ENCODE measurements at places on chromosomes 16 and 17.

GRCh38 chr17:66549731-66550207 lies 247.4 kb downstream of the PRKCA start:
- DNase-seq: no peak

DNA sequence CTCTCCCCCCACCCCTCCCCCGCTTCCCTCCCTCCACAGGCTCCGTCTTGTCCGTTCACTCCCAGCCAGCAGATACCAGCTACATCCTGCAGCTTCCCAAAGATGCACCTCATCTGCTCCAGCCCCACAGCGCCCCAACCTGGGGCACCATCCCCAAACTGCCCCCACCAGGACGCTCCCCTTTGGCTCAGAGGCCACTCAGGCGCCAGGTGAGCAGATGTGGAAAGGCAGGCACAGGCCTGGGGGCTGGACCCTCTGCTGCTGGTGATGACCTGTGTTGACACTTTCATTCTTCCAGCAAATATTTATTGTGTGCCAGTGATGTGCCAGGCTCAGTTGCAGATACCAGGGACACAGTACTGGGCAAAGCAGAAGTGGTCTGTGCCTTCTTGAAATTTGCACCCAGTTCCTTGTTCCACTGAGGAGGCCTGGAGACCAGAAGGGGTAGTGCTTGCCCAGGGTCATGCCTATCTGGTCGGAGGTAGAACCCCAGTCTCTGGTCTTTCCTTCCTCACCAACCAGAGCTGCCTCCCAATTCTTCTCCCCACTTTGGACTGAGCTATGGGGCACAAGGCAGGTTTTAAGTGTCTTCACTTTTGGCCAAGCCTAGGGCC lies 10.3 kb upstream of the ABCC3 start:
- DNase-seq: no peak

DNA sequence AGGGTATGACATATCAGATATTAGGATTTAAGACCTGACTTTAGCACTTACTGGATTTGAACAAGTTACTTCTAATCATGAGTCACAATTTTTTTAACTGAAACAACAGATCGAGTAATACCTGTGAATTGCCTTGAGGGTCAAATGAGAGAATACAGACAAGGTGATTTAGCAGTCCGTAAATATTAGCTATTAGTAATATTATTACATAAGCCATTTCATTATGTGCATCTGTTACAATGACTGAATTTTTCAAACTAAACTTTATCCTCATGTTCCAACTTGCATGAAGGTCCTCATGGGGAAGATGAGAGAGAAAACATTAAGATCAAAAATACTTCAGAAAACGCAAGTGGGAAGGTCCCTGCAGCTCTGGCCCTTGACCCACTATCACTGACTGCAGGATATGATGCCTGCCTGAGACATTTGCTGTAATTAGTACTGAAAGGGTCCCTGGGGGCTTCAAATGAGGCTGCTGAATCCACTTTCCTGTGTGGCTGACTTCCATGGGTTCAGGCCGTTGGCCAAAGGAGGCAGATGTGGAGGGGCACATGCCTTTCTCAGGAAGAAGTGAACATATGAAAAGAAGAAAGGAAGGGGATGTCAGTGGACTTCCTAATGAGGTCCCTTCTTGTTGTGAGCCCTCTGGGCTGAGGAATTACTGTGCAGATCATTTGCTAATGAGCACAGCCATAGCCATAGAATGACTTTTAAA lies 441.7 kb downstream of the CDH11 start:
- DNase-seq: no peak

- DNase-seq: no peak
Observed at GRCh38 chr16:9657641-9658040, 524.6 kb downstream of the GRIN2A start.

- DNase-seq: no peak
Observed at GRCh38 chr17:78862073-78863023, 21.7 kb upstream of the USP36 start.

- DNase-seq: no peak
Observed at GRCh38 chr17:78002166-78002565, 43.7 kb downstream of the TNRC6C start.

- no peak for DNase-seq
Observed at GRCh38 chr16:4391631-4392381, 20.2 kb downstream of the VASN start.

DNA sequence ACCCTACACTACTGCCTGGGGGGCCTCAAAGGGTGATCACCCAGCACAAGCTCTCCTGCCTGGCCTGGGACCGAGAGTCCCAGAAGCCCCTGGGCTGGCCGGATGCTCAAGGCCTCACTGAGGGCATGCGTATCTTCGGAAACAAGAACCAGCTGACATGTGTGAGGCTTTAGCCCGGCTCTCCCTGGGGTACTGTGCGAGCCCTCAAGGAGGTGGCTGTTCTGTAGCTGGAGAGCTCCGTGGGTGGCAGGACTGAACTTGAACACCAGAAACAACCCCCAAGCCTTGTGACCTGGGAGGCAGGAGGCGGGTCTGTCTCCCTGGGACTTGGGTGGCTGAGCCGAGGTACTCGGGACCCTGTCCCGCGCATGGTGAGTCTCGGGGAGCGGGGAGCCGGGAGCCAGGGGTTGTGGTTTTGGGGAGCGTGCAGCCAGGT lies 7.0 kb downstream of the DPEP1 start:
- DNase-seq: no peak

DNA sequence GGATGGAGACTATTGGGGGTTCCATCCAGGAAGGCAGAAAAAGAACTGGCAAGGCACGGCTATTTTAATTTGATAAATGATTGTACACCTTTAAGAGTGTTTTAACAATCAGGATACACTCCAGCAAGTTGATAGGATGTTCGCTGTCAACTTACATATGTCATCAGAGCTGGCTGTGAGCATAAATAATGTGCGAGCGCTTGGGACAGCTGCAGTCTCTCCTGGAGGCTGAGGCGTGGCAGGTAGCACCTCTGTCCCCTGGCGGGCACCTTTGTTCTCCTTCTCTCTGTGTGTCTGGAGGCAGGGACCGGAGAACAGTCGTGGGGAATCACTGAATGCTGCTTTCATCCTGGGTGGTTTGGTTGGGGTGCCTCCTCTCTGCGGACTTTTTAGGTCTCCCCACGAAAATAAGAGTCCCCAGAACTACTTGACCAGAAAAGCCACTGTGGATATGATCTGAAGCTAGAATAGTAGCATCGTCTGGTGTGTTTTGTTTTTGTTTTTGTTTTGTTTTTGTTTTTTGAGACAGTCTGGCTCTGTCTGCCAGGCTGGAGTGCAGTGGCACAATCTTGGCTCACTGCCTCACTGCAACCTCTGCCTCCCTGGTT lies 9.4 kb downstream of the BAHCC1 start:
- no peak for DNase-seq

DNA sequence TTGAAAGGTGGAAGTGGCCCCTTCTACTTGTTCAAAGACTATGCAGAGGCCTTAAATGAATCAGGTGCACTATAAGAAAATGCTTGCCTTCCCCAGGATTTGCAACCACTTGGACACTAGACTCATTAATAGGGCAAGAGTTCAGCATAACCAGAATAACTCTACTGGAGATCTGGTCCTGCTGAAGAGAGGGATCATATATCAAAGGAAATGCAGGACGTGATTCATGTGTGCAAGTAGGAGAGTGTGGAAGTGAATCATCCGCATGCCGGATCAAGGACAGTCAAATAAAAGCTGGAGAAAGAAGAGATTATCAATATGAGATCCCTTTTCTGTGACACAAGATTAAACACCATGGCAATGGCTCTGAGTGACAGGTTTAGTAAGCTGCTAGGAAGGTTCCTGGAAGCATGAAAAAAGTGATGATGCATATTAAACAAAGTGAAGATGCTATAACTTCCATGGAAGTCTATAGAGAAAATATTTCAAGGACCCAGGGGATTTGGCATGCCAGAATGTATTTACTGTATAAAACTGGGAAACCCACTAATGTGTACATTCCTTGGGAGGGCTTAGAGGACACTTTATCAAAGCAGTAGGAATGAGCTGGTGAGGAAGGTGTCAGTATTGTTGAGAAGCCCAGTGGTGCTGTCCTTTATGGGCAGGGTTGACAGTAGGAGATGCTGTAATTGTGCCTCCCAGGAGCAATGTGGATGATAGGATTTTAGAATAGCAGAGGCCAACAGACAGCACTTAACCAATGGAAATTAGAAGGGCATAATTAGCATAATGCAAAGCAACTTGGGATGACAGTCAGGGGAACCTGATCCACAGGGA lies 133.1 kb downstream of the ABCA8 start:
- DNase-seq: no peak

DNA sequence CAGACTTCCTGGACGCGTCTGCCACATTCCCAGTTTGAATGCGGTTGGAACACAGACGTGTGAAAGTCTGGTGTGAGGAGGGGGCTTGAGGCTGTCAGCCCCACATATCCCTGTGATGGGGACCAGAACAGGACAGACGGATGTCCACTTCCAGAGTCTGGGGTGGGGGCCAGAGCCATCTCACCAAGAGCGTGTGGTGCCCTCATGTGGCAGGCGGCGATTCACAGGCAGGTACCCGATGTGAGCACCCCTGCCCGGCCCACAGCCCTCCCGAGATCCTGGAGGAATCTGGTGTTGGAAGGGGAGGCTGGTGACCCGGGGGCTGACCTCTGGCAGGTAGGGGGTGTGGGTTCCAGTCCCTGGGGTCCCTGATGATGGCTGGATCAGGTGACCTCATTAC lies 51.5 kb downstream of the ENGASE start:
- no peak for DNase-seq

GRCh38 chr17:48378708-48379392 lies 51.2 kb downstream of the SKAP1 start:
- no peak for DNase-seq

GRCh38 chr17:6994666-6995256 lies 1.1 kb upstream of the ALOX12 start:
- DNase-seq: no peak

GRCh38 chr16:15513156-15513555 lies 78.8 kb downstream of the BMERB1 start:
- no peak for DNase-seq

DNA sequence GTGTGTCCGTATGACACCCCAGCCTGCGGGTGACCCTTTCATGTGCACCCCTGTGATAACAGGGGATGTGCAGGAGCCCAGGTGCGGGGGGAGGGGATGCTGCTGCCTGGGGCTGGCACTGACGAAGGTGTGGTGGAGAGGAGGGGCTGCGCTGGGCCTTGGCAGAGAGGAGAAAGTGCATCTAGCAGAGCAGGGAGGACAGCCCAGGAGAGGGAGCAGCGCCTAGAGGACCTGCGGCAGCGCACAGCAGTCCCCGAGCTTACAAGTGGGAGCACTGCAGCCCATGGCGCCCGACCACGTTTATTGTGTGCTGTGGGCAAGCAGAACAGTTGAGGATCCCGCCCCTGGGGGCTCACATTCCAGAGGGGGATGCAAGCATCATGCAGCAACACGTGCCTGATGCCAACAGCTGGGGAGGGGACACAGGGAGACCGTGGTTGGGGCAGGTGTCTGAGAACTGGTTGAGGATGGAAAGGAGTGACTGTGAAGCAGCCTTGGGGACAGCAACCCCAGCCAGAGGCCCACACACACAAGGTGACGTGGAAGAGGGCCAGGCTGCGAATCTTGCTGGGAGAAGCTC lies 10.9 kb upstream of the SLC7A5 start:
- no peak for DNase-seq

DNA sequence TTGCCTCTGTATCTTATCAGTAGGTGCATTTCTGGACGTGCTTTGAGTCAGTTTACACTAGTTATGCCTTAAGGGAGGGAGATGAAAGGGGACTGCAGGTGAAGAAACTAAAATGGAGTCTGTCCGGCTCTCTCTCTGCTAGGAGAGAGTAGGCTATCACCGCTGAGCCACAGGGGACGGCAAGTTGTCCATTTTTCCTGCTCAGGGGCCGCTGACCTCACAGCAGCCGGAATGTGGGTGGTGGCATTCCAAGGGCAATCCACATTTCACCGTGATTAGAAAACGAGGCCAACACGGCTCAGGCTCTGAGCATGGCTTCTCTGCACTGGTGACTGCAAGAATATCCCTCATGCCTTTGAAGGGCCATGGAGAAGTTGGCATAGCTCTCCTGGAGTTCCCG lies 19.0 kb upstream of the KLHDC4 start:
- no peak for DNase-seq

GRCh38 chr16:86555704-86556075 lies 655 bp upstream of the MTHFSD start:
- DNase-seq: no peak
